NCI-H2171 treated with DMSO at 0.1 percent for 48 hours (cell line): ENCODE measurements at places on chromosomes 2 and 18.

GRCh38 chr2:199914372-199914958 is 3.4 kb downstream of the C2orf69 start:
- no peak for DNase-seq

- DNase-seq, result peak; percentile 20
Observed at GRCh38 chr2:120436885-120437603, 91.1 kb downstream of the INHBB start.

- peak; percentile 95 for DNase-seq
Observed at GRCh38 chr18:65093346-65093745, 657.5 kb upstream of the CDH7 start.

DNA sequence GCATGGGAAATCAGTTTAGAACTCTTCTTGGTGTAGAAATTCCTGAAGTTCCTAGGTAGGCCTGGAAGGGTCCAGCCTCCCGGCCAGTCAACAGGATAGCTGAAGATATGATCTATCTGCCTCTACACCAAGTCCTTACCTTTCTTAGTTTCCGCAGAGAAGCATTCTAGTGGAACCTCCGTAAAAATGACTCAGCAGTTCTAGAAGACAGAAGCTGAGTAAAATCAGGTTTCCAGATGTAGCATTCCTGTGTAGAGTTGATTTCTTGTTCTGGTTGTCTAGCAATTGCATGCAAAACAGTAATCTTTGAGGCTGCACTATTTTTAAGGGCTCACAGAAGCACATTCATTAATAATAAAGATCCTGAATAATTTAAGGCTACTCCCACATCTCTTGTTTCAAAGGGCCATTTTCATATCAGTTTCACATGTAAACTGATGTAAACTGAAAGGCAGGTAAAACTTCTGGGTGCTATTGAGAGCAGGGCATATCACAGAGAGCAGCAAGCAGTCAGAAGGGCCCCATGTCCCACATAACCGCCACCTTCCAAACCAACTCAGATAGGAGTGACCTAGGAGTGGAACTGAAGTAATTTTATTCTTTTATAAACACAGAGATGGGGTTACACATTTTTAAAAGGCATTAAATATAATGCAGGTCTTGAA is 3.2 kb upstream of the DYTN start:
- DNase-seq, result no peak

- no peak for DNase-seq
Observed at GRCh38 chr18:56458770-56459712, 179.4 kb downstream of the TXNL1 start.

DNA sequence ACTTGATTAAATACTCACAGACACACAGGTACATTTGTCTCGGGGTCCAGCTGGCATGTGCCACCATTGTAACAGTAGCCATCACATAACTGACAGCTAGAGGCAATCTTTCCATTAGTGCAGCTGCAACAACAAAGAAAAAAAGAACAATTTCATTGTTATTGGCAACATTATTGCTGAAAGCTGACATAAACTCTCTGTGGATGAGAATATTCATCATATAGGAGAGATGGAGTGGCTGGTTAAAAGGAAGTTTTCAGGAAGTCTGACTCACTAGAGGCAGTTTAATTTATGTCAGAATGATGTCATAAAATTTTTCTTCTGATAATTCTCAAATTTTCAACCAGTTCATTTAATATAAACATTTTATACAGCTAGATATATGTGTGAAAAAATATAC is 1490.0 kb upstream of the NXPH2 start:
- no peak for DNase-seq

- DNase-seq, result peak; percentile 85
Observed at GRCh38 chr2:144403933-144404332, 116.0 kb downstream of the ZEB2 start.

- peak; percentile 81 for DNase-seq
Observed at GRCh38 chr2:5695654-5696403, 3.6 kb downstream of the SOX11 start.

GRCh38 chr2:240992572-240993291 is 5.7 kb upstream of the SNED1 start:
- DNase-seq, result no peak

DNA sequence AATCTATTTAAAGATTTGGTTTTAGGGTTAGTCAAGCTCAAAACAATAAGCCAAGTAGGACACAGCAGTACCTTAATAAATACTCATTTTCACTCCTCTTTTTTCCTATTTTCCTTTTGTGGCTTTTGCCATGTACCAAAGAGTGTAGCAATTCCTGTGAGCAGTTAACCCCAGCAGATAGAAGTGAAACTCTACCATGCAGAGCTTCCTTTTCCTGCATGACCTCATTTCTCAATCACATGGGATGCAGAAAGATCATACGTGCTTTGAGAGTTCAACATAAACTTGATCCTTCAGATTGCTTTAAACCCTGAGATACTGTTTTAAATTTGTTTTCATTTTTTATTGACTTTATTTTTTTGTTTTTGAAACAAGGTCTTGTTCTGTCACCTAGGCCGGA is 99.1 kb upstream of the ARHGAP15 start:
- DNase-seq, result no peak

DNA sequence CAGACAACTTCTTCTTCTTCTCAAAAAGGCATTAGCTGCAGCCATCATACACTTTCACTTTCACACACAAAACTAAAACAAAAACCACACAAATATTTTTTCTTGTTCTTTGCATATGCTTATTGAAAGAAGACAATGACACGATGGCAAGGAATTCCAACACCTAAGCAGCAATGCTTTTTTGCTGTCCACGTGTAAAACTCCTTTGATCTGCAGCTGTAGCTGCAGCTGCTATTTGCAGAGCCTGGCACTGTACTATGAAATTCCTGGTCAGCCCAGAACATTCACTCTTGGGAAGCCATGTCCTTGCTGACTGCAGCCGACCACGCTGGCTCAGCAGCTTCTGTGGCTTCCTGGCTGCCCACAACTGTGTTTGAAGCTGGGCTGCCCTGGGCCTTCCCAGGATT is 316.2 kb downstream of the CDH2 start:
- peak; percentile 62 for DNase-seq

DNA sequence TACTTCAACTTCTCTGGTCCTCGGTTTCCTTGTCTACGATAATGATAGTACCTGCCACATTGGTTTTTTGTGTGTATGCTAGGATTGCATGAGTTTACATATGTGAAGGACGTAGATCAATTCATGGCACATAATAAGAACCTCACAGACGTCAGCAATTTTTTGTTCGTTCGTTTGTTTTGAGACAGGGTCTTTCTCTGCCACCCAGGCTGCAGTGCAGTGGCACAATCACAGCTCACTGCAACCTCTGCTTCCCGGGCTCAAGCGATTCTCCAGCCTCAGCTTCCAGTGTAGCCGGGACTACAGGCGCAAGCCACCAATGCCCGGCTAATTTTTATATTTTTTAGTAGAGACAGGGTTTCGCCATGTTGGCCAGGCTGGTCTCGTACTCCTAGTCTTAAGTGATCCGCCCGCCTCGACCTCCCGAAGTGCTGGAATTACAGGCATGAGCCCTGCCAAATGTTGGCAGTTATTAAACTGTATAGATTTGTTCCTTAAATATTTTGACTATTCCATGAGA is 756 bp upstream of the SLC35F5 start:
- DNase-seq, result no peak

- DNase-seq, result peak; percentile 28
Observed at GRCh38 chr18:63284827-63285733, 34.5 kb downstream of the BCL2 start.

DNA sequence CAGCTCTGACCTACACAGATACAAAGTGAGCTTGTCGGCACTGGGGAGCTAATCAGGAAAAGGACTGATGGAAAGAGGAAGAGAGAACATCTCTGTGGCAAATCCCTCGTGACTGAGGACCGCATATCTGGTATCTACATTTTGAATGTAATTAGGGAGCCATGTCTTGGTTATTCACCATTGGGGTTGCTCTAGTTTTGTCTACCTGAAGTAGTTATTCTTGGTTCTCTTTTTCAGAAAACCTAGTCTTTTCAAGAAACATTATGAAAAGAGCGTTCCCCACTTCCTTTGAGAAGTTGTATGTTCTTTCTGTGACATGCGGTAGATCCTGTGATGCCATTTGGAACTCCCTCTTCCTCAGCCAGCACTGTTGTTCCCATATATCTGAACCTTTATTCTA is 104.4 kb downstream of the DOCK10 start:
- DNase-seq, result no peak

- DNase-seq, result no peak
Observed at GRCh38 chr2:219405451-219405850, 12.7 kb upstream of the DES start.

GRCh38 chr2:239920693-239921365 is 104.3 kb downstream of the NDUFA10 start:
- no peak for DNase-seq

DNA sequence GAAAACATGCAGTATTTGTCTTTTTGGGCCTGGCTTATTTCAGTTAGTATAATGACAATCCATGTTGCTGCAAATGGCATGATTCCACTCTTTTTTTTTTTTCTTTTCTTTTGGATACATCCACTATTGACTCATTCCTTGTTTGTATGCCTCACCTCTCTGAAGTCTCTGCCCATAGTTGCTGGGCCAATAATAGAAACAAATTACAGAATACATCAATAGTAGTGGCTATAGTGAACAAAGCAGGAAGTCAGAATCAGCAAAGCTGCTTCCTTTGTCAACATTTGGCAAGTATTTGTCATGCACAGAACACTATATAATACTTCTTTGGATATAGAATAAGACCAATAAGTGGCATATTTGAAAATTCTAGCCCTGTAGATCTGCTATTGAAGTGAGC is 609.7 kb downstream of the STK39 start:
- no peak for DNase-seq

DNA sequence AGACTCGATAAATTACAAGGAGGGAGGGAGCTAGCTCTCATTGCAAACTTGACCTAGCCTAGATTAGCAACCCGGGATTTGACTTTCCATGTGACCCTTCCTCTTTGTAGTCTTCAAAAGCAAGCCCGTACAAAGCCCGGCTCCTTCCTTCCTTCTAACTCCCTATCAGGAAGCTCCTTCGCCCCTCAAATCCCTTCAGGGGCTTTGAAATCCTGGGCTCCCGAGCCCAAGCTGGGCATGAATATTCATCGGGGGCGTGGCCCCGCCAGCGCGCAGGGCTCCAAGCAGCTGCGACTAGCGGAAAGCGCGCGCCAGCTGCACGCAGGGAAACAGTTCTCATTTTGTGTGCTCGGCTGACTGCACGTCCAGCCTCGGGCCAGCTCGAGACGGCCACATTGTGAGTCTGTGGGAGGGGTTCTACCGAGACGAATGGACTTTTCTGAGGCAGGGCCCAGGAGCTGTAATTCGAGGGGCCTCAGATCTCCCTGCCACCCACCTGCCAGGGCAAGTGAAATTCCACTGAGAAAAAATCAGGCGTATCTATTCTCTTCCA is 84.0 kb upstream of the PELI1 start:
- peak; percentile 63 for DNase-seq

- DNase-seq, result no peak
Observed at GRCh38 chr2:27154488-27154887, 5.7 kb downstream of the TCF23 start.

DNA sequence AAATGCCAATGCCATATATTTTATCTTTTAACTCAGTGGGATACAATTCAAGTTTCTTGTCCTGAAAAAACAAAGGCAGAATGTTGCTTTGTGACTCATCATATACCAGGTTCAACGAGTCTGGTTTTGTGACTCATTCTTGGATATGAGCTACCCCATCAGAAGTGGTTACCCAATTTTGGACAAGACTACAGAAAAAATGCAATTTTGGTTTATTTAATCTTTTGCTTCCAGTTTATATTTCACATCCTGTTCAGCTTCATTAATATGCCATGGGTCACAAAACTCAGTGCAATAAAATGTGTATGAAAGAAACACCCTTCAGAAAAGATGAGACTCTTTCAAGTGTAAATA is 25.0 kb downstream of the FN1 start:
- DNase-seq, result no peak
